ENCODE measurements at places on chromosomes 1 and 21. TPM values are rescaled to one million over a fixed set of nuclear protein-coding genes. Genes with fewer than 3 reads are reported as not detected.

Gene CREG1
- total RNA-seq, result 39.1 TPM

Gene MTARC2
- 2.4 TPM for total RNA-seq

Gene SH2D2A
- total RNA-seq, result not detected

Gene HES3
- not detected for total RNA-seq

Gene CFAP74
- total RNA-seq, result not detected

Gene ADAMTS1
- total RNA-seq, result 118 TPM

Gene TNFRSF8
- total RNA-seq, result not detected

Gene KCNH1
- total RNA-seq, result not detected

Gene PLEKHG5
- 11.2 TPM for total RNA-seq

Gene C8B
- total RNA-seq, result not detected

Gene HCRTR1
- not detected for total RNA-seq

Gene QSOX1
- total RNA-seq, result 634 TPM

Gene TMEM81
- total RNA-seq, result 1.5 TPM

Gene WNT3A
- not detected for total RNA-seq

Gene NBPF4
- not detected for total RNA-seq

Gene KCNE2
- not detected for total RNA-seq

Data from bronchial smooth muscle cell (primary cell).